ENCODE measurements at places on chromosomes 11 and 22.

DNA sequence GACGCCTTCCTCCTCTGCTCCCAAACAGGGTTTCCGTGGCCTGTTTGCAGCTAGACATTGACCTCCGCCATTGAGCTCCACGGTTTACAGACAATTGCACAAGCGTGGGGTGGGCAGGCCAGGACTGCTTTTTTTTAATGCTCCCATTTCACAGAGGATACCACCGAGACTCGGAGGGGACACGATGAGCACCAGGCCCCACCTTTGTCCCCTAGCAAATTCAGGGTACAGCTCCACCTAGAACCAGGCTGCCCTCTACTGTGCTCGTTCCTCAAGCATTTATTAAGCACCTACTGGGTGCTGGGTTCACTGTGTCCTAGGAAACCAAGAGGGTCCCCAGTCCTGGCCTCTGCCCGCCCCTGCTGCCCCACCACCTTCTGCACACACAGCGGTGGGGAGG lies 12.2 kb downstream of the RASD2 start:
- DNase-seq = no peak

GRCh38 chr22:37043828-37044538 lies 7.6 kb upstream of the KCTD17 start:
- DNase-seq = peak; percentile 72

- no peak for DNase-seq
Observed at GRCh38 chr11:33559567-33559966, 141.1 kb downstream of the C11orf91 start.

GRCh38 chr11:127035824-127036223 lies 35.3 kb upstream of the KIRREL3 start:
- no peak for DNase-seq
